ENCODE measurements at places on chromosomes 1 and 21.
A peak's percentile ranks its signal among the peaks of the same experiment; 100 is the strongest.

DNA sequence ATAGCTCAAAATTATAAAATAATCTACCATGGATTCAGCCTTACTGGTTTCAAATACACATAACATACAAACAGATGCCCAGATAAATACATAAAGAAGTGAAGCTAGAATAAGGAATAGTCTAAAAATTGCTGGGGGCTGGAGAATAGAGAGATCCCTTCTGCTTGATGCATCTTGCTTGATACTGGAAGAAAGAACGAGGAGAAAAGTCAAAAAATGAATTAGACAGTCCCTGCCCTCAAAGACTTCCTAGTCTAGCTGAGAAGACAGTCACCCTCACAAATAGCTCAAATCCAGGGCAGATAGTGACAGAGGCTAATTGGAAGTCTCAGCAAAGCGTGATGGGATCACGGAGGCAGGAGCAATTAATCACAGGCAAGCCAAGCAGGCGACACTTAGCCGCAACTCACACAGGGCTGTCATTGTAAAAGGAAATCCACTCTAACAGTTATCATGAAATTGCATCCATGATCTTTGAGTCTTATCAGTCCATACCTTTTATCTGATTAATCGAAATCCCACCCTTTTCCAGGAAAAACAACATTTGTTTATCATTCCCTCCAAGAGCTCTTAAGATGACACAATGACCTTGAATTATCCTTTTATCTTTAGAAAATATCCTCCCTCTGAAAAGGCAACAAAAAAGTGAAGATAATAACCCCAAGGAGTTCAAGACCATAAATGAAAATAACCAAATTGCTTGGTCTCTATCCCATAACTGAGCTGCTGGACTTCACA lies 59.7 kb upstream of the TIAM1 start:
- peak; percentile 59 for DNase-seq

DNA sequence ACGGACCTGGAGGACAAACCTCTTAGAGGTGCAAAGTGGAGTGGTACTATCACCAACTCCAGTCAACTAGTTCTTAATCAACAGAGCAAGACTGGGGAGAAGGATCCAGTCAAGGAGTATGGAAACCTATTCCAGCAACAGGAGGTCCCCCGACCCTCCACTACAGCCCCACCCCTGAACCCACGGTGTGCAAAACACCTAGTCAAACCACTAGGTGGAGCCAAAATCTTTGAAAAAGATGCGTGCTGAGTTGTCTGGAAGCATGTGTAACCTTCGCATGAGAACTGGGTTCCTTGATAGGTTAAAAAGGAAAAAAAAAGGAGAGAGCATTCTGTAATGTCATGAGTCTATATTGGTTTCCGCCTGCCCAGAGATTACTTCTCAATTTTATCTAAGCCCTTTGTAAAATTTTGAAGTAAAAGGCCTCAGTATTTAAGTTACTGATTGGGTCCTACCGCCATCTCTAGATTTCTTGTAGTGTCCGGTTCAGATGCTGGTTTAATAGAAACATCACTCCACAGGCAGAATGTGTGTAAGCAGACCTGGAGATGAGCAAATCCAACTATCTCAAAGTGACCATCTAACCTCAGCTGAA lies 81.9 kb upstream of the HAO2 start:
- peak; percentile 76 for DNase-seq

DNA sequence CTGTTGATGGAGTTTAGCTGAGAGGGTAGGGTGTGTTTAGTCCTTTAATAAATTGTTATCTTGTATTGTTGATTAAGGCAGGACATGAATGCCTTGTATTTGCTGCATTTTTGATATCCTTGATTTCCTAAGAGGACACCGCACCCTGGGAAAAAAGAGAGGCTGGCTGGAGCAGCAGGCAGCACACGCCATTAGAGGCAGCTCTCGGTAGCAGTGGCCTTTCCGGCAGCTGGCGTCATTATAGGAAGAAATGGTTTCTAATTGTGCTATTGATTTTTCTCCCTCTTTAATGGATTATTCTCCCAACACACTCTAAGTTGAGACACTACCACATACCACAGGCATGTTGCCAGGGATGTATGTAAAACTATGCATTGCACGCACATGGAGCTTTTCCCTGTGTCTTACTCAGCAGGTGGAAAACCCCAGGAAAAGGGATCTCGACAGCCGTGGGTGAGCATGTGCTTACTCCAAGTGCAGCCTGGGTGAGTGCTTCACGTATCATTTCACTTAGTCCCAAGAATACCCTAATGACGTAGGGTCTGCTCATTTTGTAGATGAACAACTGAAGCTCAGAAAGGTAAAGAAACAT lies 440.4 kb upstream of the RUNX1 start:
- DNase-seq, result no peak

DNA sequence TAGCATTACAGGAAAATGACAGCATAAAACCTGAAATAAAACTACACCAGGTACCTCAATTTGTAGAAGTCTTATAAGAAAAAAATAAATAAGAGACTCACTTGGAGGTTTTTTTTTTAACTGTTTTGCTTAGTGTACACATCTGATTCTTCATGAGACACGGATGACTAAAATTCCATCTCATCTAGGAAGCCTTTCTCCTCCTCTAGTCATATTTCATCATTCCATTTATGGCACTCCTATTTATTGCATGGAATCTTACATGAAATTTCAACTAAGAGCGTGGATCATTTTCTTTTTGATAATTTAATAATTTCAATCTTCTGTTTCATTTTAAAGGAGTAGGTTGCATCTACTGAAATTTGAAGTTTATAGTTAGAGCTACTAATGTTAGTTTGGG lies 1.6 kb upstream of the PTGS2 start:
- DNase-seq, result no peak

DNA sequence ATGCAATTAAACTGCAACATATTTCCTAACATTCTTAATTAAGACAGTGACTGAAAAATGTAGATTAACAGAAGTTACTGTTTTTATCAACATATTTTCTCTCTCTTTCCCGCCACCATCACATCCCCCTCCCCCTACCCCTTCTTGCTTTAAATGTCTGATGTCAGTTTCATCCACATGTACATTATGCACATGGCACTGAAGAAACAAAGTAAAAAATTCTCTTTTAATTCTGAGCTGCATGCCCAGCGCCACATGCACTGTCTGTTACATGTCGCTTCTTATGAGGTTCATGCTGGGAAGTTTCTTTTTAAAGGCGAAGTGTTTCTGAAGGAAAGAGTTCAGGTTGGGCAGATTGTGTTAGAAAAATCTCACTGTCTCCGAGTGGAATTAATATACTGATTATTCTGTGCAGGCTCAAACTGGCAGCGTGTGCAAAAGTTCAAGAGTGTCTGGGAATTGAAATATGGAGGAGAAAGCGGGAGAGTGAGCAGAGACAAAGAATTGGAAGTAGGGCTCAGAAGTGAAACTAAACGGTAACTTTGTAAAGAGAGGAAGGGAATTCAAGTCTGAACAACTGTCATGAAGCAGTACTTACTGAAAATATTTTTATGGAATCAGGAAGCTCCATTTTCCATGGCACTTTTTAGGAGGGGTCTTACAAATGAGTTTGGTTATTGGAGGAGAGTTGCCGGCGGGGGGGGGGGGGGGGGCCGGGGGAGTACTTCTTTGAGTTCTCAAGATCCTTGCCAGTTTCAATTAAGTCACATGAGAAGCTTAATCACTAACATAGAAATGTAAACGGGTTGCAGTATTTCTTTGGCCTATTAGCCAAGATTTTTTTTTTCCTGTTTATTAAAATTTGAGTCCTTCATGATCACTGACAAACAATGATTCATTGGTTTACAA lies 217.6 kb downstream of the SDCCAG8 start:
- DNase-seq, result peak; percentile 66

GRCh38 chr1:154386643-154387352 lies 18.3 kb upstream of the IL6R start:
- no peak for DNase-seq

DNA sequence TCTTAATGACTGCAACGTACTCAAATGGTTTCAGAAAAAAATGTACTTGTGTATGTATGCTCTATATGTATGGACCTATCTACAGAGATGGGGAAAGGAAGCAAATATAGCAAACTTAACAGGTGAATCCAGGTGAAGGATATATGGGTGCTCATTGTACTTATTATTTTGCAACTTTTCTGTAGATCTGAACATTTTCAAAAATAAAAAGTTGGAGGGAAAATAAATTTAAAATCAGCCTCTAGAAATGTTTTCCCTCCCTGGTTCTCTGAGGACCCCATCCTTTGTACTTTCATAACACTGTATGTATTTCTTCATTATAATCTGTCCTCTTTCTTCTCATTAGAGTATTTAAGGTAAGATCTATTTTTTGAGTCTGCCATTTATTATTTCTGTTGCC lies 17.9 kb downstream of the FMO5 start:
- DNase-seq, result no peak

DNA sequence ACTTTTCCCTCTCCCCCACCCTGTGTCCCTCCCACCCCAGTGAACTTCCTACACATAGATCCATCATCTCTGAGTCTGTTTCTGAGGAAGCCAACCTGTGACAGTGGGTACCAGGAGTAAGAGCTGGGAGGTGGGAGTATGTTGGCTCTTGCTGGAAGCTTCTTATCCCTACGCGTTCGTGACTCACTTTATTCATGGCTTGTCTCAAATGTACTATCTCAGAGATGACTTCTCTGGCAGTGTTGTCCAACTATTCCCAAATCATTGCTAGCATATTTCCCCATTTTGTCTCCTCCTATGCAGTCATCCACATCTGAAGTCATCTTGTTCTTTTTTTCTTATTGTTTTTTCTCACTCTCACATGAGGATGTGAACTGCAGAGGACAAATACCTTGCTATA lies 88.0 kb downstream of the HIVEP3 start:
- DNase-seq, result no peak

GRCh38 chr1:89174491-89174890 lies 1.3 kb downstream of the GBP7 start:
- DNase-seq, result peak; percentile 21

DNA sequence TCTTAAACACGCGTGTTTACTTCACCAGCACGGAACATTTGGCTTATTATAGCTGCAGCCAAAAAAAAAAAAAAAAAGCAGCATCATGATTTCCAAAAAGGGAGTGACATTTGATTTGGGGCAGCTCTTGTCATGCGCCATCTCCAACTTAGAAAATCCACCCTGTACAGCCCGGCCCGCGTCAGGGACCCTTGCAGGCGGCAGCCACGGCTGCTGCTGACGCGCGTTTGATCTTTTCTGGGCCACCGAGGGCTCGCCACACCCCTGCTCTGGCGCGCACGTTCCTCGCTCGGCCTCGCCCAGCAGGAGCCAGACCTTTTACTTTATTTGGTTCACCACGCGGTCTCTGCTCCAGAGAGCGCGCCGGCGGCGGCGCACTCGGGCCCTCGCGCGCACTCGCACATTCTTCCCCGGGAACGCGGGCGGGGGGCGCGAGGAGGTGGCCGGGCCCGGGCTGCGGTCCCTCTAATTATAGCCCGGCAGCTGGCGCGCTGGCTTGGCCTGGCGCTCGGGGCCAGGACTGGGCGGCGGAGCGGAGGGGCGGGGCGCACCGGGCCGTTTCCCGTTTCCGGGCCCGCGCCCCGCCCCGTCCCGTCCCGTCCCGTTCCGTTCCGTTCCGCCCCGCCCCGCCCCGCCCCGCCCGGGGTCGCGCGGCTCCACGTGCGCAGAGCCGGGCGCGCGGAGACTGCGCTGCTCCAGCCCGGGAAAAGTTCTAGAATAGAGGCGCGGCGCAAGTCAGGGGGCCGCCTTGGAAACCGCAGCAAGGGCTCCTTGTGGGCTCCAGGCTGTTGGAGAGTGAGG lies 10.2 kb downstream of the IRF2BP2 start:
- no peak for DNase-seq

DNA sequence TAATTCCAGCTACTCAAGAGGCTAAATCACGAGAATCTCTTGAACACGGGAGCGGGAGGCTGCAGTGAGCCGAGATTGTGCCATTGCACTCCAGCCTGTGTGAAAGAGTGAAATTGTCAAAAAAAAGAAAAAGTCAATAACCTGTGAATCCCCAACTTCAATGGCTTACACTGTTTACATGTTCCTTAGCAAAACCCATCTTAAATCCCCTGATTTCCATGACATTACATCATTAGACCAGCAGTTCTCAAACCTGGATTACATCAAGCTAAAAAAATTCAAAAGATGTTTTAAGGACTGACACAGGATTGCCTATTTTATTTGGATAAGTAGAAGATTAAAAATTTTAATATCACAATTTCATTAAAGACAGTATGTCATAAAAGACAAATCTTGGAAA lies 12.4 kb downstream of the GPBP1L1 start:
- no peak for DNase-seq

DNA sequence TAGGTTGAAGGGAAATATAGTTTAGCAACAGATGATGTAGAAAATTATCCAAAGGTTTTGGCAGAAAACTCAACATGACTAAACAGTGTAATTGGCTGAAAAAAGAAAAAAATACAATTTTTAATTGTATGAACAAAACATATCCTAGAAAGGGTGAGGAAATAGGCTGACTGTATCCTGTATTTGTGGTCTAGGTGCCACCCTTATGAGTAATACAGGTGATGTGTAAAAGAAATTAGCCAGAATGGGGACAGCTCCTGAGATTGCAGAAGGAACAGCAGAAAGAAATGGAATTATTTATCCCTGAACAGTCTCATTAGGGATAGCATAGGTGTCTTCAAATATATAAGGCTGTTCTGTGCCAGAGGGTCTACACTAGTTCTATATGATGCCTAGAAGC lies 24.6 kb downstream of the DNASE2B start:
- DNase-seq, result no peak

GRCh38 chr1:38536089-38536488 lies 323.5 kb downstream of the RRAGC start:
- DNase-seq, result no peak

- no peak for DNase-seq
Observed at GRCh38 chr1:51549016-51549619, 30.1 kb upstream of the EPS15 start.

DNA sequence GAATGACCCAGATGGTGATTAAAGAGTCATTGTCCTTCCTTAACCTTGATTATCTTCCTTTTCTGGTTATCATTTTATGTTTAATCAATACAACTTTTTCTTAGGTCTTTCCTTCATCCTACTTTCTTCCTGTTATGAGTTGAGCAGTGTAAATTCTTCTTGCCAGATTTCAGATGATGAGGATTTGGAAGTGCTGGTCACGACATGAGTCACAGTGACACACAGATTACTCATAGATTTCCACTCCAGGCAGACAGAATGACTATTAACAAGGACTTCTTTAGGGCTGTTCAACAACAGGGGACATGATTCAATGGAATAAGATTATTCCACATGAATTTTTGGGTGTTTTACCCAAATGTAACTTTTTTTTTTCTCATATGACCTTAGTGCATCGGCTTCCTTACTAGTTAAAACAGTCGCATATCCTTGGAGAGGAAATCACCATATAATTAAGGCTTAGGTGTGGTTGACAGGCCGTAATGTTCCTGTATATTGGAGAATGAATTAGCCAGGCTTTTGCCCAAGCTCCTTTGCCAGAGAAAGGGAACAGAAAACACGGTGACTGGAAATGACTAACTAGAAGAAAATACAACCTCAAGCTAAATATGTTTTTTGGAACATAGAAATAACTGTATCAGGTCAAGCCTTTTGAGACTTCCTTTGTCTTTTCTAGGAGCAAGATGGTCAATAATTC lies 44.2 kb downstream of the PRRX1 start:
- DNase-seq, result no peak

DNA sequence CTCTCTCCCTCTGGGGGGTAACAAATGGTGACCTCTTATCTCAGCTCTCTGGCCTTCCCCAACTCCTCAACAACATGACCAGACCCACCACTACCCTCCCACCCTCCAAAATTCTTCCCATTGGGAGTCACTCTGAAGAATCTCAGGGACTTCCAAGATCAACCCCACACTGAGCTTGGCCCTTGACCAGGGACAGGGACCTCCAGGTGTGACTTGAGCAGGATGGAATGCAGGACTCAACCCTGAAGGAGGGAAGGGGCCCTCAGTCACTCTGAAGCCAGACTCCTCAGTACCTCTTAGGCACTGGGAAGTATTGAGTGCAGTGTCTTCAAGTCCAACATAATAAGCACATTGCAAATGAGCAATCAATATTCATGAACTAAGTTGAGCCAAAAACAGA lies 1.9 kb downstream of the CASQ1 start:
- DNase-seq, result no peak

Data from spinal cord (tissue), 10 donors.